ENCODE measurements at places on chromosomes 7 and 10. TPM values are rescaled to one million over a fixed set of nuclear protein-coding genes. Genes with fewer than 3 reads are reported as not detected.

HECW1 gene
- total RNA-seq = 0.35 TPM

PTF1A gene
- not detected for total RNA-seq

CCDC172 gene
- total RNA-seq = not detected

DUSP5 gene
- 6.2 TPM for total RNA-seq

TRIM74 gene
- total RNA-seq = 0.32 TPM

SLC12A9 gene
- 35.9 TPM for total RNA-seq

MMP21 gene
- total RNA-seq = not detected

DNA sequence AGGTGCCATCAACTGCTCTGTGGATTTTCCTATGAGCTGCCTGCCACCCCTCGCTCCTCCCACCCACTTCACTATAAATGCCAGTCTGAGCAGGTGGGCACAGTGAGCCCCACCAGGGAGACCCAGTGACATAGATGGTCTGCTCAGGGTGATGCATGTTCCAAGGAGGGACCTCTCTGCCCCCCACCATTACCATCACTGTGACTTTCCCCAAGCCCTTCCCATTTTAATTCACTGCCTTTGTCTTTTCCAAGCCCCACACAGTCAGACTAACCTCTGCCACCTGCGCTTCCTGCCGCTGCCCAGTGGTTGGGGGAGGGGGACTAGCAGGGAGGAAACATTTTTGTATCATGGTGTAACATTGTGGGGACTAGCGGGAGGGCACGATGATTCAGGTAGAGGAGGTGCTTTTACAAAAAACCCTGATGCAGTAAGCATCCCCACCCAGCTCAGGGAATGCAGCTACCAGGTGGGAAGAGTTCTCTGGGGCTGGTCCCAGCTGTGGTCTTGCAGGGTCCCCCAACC, 24.6 kb downstream of the PRSS2 start:
- no peak for DNase-seq

GRCh38 chr7:67990716-67991115, 994.1 kb downstream of the TYW1 start:
- DNase-seq = no peak

GRCh38 chr10:121481180-121481579, 117.1 kb downstream of the FGFR2 start:
- no peak for DNase-seq

GRCh38 chr10:124568339-124568738, 106.7 kb downstream of the LHPP start:
- no peak for DNase-seq

GRCh38 chr7:50690541-50691011, 92.1 kb downstream of the GRB10 start:
- no peak for DNase-seq

- DNase-seq = no peak
Measured at GRCh38 chr10:48449501-48450232, 143.2 kb downstream of the MAPK8 start.

- no peak for DNase-seq
Measured at GRCh38 chr7:28940741-28941384, 17.3 kb downstream of the TRIL start.

GRCh38 chr10:3902054-3902808, 117.2 kb upstream of the KLF6 start:
- DNase-seq = no peak

DNA sequence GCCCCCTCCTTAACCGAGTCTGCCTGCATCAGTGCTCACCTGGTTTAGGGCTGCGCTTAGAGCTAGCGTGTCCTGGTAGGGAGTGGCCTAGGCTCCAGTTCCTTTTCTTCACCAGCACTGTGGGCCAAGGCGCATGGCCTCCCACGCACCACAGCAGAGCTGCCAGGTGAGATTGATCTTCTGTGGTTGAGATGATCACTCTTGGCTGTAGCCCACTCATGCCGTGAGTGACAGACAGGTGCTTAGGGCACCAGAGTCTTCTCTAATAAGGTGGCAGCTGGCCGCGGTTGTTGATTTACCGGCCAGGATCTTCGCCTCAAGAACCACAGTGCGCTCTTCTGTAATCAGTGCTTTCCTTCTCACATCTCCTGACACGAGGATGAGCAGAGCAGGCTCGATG, 157.2 kb upstream of the INSYN2A start:
- DNase-seq = no peak

DNA sequence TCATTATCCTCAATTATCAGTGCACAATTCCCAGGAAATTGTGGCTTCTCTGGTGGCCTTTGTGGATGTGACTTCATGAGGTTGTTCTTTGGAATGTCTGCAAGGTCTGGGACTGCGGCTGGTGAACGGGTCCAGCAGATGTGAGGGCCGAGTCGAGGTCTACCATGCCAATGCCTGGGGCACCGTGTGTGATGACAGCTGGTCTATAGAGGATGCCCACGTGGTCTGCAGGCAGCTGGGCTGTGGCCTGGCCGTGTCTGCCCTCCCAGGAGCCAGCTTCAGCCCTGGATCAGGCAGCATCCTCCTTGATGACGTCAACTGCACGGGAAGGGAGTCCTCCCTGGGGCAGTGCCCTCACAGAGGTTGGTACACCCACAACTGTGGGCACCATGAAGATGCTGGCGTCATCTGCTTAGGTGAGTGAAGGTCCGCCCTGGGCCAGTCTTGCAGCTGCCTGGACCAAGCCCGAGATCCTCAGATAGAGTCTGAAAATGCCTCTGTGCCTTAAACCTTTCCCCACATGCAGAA, 46.9 kb downstream of the CUZD1 start:
- DNase-seq = no peak

- peak; percentile 36 for DNase-seq
Measured at GRCh38 chr10:110420401-110421193, 77.1 kb upstream of the DUSP5 start.

GRCh38 chr7:21617916-21618390, 75.1 kb downstream of the DNAH11 start:
- peak; percentile 23 for DNase-seq

GRCh38 chr10:120423431-120424197, 33.4 kb upstream of the PLPP4 start:
- peak; percentile 35 for DNase-seq

GRCh38 chr10:56679578-56679977, 318.5 kb upstream of the ZWINT start:
- no peak for DNase-seq

GRCh38 chr7:124956160-124956559, 26.5 kb upstream of the POT1 start:
- DNase-seq = no peak

DNA sequence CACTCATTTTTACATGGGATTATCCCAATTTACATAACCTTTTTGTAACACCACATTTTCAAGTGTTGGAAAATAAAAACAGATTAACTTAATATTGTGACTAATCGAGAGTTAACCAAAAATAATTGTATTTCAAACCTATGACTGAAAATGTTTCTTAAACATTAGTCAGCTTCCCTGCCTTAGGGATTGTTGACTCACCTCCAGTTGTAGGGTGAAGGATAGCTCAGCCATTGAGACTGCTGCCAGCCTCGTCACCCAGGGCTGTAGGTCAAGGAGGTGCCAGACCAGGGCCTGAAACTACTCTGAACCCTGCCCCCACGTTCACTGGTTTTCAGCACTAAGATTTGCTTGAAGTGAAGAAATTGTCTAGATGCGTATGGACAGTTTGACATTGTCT, 351.2 kb downstream of the GFRA1 start:
- no peak for DNase-seq

GRCh38 chr7:44845451-44845850, 2.4 kb downstream of the H2AZ2 start:
- DNase-seq = no peak
